ENCODE measurements at places on chromosomes 3 and 15.

DNA sequence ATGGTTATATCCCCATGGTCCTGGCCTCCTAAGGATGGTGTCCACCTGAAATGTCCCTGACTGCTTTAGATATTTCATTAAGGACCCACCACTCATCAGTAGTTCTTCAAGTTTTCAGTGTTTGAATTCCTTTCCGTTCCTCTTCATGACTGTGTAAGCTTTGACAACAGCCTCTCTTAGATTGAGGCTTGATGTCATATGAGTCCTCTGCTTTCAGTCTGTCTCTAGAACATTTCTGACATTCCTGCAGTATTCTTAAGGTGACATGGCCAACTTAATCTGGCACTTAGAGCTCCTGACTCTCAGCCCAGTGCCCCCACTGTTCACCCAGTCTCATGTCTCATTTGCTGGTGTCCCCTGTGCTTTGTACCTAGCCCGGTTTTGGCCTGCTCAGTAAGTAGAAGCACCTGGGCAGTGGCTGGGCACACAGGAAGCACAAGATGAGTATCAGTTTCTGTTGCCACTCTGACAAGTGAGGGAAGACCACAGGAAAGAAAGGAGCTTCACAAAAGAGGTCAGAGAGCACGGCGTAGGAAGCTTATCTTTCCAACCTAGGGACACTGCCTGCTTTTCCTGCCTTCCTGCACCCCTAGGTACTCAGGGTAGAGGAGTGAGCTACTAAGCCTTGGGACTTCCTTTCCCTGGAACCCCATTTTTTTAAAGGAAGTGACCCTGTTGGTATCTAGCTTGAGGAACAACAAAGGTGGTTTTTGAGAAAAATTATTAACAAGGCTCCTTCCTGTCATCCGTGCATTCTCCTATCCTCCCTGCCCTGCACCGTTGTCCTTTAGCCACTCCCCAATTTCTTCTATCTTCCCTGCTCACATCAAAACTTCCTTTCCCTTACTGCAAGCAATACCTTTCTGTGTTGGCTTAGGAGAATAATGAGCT is 103.1 kb downstream of the KLHL25 start:
- DNase-seq: no peak

DNA sequence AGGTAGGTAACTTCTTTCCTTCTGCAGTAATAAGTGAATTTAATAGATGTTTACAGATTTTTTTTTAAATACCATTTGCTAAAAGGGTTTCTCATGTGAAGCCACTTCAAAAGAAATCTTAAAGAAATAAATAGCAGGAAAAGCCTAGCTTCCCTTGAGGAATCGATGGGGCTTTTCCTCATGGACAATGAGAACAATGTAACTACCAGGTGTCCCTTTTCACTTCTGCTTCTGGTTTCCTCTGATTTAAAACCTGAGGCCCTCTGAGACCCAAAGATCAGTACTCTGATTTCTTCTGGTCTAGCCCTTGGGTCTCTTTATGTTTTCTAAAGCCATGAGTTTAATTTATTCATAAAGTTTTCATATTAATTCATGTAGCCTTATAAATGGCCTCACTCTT is 13.1 kb upstream of the TMEM42 start:
- DNase-seq: no peak

- DNase-seq: no peak
Observed at GRCh38 chr15:58556028-58556361, 124.2 kb downstream of the LIPC start.

DNA sequence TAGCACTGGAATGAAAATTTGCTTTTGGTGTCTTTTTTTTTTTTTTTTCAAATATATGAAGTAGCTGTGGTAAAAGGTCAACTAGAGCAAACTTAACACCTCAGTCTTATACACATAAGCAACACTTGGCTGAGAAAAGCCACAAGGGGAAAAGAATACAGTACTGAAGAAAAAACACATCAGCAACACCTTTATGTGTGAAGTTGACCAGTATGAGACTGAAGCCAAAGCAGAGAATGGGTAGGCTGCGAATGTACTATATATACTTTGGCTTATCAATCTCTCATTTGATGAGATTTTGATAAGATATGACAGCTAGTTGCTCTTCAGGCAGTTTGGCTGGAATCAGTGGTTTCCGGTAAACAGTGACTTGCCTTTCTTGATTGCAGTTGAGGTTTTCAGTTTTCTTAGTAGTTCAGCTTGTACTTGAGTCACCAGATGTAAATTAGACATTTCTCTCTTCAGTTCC is 22.0 kb upstream of the ZCWPW2 start:
- no peak for DNase-seq

DNA sequence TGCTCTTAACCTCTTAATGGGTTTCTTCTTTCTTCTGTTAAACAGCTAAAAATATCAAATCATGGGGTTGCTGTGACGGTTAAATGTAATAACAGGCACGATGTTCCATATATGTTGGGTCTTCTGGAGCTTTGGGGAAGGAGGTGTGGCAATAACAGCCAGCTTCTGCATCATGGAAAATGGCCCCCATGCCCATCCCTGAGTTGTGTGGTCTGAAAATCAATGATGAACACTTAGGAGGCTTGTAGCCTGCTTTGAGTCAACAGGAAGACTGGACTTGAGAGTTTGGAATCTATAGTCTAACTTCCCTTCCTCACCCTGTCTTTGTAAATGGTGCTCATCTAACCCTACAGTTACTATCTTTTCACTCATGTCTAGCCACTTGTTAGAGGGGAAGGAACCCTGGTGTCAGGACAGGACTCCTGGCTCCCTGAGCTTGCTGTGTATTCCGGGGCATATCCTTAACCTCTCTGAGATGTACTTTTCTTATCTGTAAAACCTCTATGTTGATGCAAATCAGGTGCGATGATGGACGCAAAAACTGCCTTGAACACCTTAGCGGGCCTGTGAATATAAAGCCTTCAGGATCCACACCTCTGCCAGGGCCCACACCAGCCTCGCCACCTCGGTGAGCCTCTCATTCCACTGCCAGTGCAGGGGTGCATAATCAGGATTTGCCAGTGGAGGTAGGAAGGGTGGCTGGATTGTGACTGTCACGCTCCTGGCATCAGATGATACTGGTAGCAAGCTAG is 27.5 kb downstream of the SMAD3 start:
- no peak for DNase-seq
